ENCODE measurements at places on chromosomes 11 and 22.

GRCh38 chr11:74654976-74655375, 62.6 kb downstream of the POLD3 start:
- DNase-seq: no peak

- no peak for DNase-seq
Observed at GRCh38 chr11:2218031-2218633, 46.5 kb upstream of the TH start.

- no peak for DNase-seq
Observed at GRCh38 chr11:93348930-93349329, 18.4 kb downstream of the DEUP1 start.

DNA sequence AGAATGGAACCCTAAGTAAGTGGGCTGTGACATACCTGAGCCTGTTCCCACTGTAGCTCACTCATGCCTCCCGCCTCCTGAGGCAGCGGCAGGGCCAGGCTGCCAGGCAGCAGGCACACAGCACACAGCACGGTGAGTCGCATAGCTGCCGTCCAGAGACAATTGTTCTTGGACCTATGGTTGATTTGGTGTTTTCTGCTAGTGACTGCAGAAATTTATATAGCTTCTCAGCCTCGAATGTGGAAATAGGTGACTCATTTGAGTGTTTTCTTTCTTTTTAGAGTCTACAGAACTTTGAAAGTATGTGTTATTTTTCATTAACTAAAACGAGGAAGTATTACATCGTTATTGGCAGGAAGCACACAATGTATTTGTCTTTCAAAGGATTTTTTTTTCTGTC, at the start of gene MMP7:
Gene MMP7 (minus strand): TSS at position 190 of the 400 bp plus-strand sequence. CDS start 47 bp downstream, at position 143.
- no peak for DNase-seq

DNA sequence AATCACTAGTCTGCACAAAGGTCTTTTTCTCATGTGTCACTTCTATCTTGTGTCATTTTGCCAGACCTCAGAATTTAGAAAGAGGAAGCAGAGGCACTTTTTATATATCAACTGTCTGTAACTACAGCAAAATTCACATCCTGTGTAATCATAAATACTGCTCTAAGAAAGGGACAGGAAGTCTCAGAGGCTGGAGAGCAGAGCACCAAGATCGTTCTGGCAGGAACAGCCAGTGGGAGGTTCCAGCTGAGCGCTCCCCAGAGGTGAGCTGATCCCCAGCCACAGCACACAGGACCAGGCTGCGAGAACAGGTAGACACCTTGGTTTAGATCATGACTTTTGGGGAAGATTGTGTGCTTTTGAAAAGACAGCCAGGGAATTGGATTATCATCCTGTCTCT, at the start of gene MS4A7:
Gene MS4A7 (plus strand): TSS at position 179 of the 400 bp plus-strand sequence. CDS start 4,610 bp downstream, outside the sequence.
- DNase-seq: no peak

- DNase-seq: no peak
Observed at GRCh38 chr11:10114593-10115404, 179.2 kb downstream of the SBF2 start.

- DNase-seq: no peak
Observed at GRCh38 chr11:3605283-3605662, 36.5 kb downstream of the ART5 start.

DNA sequence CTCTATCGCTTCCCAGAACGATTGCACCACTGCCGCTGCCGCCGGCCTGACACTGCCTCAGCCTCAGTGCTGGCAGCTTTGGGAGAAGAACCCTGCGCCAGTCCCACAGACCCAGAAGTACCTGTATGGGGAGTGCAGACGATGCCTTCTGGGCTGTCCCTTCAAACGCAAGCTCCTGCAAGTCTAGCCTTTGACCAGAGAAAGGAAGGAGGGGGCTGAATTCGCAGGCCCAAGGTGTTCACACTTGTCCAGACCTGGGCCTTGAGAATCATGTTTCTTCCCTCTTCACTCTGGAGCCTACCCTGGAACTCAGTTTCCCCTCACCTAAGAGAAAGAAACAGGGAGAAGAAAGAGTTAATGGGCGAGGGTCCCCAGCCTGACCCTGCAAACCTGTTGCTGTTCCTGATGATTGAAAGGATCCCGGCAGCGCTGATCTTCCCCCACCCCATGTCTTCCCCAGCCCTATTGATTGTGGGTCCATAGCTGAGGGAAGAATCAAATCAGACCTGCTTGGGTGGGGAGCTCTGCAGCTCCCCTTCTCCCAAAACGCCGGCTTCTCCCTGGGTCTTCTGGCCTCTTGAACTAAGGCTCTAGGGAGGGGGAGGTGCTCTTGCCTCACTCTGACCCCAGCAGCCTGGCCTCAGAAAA, 786 bp upstream of the MCAM start:
- DNase-seq: no peak

GRCh38 chr11:44521148-44521547, 44.3 kb upstream of the CD82 start:
- DNase-seq: no peak

DNA sequence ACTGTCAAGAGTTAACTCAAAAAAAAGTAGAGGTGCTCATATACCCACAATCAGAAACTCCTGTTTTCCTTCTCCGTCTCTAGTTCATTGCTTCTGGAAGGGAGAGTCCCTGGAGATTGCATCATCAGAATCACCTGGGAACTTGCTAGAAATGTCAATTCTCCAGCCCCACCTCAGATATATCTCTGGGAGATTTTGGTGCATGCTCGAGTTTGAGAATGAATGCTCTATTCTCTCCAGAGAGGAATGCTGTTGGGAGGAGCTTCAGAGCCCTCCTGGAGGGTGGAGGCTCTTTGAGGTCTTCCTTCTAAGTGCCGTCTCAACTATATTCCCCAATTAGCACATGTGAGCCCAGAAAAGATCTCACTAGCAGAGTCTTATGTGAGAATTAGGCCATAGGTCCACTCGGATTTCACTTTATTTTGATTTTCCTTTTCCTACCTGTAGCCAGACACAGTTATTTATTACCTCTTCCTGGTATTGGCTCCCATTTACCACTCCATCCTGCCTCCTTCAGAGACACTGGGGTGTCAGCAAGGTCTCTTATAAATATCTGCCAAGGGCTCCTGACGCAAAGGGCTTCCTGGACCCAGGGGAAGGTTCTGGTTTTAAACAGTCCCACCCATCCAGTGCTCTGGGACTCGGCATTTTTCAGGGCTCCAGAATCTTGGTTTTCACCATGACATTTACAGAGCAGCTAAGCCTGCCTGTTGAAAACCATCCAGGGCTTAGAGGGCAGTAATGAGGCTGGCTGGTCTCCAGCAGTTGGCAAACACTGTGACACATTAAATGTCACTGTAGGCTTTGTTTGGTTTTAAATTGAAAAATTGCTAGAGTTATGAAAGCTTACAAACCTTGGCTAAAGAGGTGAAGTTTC, 136.2 kb downstream of the CD44 start:
- DNase-seq: no peak

Measured in astrocyte of the cerebellum (primary cell).